ENCODE measurements at places on chromosomes 2 and 18.
A peak's percentile ranks its signal among the peaks of the same experiment; 100 is the strongest.

- DNase-seq: no peak
These were observed 300.4 kb upstream of the NT5C1B start for GRCh38 chr2:18889565-18890332.

DNA sequence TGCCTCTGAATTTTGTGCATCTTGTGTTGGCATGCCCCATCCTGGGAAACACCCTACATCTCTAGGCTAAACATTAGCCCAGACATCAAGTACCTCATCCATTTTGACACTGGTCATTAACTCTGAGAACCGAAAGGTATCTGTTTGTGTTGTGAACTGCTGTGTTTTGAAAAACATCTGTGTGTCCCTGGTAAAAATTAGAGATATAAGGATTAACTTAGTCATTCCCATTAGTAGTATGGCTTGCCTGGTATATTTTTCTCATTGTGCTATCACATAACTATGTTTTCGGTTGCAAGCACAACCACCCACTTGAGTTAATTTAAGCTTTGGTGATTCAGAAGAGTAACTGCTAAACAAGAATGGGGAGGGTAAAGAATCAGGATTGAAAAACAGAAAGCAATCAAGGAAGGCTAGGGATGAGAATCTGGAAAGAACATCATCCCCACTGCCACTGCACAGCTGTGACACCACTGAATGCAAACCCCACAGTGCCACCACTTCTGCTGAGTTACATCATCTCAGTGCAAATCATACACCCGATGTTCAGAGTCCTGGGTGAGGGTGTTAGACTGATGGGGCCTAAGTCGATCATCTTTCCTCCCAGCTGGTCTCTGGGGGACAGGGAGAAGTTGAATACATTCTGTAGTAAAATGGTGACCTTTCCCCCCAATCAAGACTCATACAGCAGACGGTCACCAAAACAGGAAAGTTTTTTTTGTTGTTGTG lies 234.0 kb downstream of the EPHA4 start:
- peak; percentile 54 for DNase-seq

GRCh38 chr2:28801726-28802125 lies 8.9 kb upstream of the SPDYA start:
- DNase-seq: no peak

DNA sequence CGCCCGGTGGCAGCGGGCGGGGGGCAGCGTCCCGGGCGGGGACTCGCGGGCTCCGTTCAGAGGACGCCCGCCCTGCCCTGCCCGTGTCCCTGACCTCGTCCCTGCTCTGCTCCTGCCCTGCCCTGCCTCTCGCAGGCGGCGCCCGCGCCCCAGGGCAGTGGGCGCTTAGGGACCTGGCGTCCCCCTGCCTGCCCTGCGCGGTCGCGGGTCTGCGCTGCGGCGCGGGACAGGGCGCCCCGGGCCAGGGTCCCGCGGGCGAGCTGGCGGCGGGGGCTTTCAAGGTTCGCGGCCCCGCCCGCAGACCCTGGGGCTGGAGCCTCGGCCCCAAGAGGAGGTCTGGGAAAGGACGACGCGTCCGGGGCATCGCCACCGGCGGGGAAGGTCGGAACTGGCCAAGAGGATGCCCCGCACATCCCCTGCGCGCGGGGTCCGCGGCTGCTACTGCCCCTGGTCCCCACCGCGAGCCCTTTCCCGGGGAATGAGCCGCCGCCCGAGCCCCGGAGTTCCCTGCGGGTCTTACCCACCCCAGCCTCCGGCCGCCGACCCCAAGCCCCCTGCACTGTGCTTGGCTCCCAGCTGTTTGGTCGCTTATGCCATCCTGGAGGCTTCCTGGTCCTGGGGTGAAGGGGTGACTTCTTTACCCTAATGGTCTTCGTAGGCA lies 679 bp downstream of the RNF144A start:
- DNase-seq: peak; percentile 18

- peak; percentile 44 for DNase-seq
These were observed 1184.0 kb upstream of the GYPC start for GRCh38 chr2:125471963-125472362.

DNA sequence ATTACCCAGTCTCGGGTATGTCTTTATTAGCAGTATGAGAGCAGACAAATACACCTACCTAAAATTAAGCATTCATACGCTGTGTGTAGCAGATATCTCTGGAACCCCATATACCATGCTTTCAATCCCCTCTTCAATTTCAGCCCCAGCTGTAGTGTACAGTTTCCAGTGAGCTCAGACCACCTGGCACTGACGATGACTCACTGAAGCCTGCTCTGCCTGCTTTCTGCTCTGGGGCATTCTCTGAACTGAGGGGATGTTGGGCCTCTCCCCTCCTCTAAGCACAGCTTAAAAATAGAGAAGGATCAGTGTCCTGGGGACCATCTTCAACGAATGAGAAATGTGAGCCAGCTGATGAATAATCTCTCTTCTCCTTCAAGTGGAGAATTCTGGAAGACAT lies 8.7 kb upstream of the CCL20 start:
- peak; percentile 13 for DNase-seq

GRCh38 chr2:240655931-240656886 lies 26.5 kb downstream of the AQP12B start:
- DNase-seq: peak; percentile 11

- no peak for DNase-seq
These were observed 2.0 kb upstream of the MYT1L start for GRCh38 chr2:2333076-2333475.
